Stimulated activated CD8-positive, alpha-beta memory T cell treated with anti-CD3 and anti-CD28 coated beads, Interleukin-7, amount 100 ng/mL, for 24 hours (primary cell): ENCODE measurements at places on chromosomes 2 and 18.
A peak's percentile ranks its signal among the peaks of the same experiment; 100 is the strongest.

DNA sequence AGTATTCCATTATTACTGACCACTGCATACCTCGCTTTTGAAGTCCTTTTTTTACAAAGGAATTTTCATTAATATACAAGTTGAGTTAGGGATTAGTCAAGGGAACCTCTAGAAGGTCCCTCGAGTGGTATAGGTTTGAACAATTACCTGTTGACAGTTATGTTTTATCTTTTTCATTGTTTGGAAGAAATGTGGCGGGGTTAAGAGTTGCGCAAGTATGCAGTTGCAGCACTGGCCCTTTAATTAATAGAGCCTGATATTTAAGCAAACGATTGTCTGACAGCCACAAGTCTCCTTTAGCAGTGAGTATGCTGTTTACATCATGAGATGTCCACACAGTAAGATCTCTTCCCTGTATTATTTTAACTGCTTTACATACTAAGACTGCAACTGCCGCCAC, 24.3 kb downstream of the KYNU start:
- DNase-seq = no peak

GRCh38 chr2:190655113-190655512, 6.2 kb downstream of the NAB1 start:
- no peak for DNase-seq

- no peak for DNase-seq
Observed at GRCh38 chr18:35634323-35634722, 52.8 kb downstream of the GALNT1 start.

DNA sequence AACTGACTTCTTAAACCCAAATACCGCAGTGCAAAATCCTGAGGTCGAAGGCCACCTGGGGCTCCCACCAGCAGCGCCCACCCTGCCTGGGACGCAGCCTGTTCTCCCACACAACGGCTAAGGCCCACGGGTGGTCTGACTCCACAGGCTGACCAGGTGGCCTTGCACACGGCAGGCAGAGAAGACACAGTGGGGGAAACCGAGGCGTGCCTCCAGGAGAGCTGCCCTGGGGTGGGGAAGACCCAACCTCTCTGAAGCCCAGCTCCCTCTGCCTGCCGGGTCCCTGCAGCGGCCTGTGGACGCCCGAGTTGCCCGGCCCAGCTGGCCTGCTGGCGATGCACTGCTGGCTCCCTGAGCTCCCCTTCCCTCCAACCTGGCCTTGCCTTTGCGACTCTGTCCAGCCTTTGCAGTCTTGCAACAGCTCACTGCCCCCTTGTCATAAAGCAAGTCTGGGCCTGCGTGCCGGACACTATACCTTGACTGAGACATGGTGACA, 9.7 kb upstream of the SEMA4C start:
- DNase-seq = no peak

- no peak for DNase-seq
Observed at GRCh38 chr18:61474341-61474740, 141.1 kb downstream of the CDH20 start.

DNA sequence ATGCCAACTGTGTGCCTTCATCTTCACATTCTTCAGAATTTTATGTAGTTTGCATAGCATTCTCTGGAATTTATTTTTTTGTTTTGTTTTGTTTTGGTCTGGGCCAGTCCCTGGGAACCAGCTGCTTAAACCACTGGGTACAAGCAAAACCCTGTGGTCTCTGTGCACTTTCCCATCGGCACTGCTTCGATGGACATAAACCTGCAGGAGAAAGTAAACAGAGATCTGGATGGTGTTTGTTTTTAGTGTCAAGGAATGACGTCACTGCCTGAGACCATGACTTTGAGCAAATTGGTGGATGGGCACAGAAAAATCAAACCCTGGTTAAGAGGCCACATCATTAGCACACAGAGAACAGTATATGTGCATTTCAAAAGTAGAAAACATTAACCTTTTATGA, 64.7 kb upstream of the RASGRP3 start:
- DNase-seq = no peak

GRCh38 chr2:65548576-65549256, 116.3 kb upstream of the SPRED2 start:
- DNase-seq = no peak

DNA sequence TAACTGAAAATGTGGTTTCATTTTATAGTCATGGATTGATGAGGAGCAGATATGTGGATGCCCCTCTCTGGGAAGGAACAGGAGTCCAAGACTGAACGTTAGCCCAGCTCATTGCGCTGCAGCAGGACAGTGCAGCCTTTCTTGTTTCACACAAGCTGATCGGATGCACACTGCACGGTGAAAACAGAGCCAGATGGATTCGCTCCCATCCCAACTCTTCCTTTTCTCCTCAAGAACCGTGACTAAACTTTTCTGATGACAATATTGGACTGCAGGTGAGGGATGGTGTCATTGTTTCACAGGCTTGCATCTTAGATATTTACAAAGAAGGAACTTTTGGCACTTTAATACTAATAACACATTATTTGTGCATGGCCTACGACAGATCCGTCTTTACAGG, 33.8 kb upstream of the COPS8 start:
- no peak for DNase-seq

- DNase-seq = no peak
Observed at GRCh38 chr18:9851511-9851910, 34.3 kb upstream of the TXNDC2 start.

- DNase-seq = no peak
Observed at GRCh38 chr2:174161490-174161889, 86.8 kb downstream of the OLA1 start.

GRCh38 chr2:151354807-151355206, 2.6 kb upstream of the TNFAIP6 start:
- no peak for DNase-seq

GRCh38 chr2:24881158-24881557, 38.9 kb downstream of the ADCY3 start:
- no peak for DNase-seq

GRCh38 chr2:234542742-234543141, 45.9 kb upstream of the ARL4C start:
- no peak for DNase-seq

- DNase-seq = no peak
Observed at GRCh38 chr2:140286377-140286776, 1506.2 kb upstream of the NXPH2 start.

GRCh38 chr2:181886192-181886591, 5.3 kb upstream of the ITPRID2 start:
- no peak for DNase-seq

DNA sequence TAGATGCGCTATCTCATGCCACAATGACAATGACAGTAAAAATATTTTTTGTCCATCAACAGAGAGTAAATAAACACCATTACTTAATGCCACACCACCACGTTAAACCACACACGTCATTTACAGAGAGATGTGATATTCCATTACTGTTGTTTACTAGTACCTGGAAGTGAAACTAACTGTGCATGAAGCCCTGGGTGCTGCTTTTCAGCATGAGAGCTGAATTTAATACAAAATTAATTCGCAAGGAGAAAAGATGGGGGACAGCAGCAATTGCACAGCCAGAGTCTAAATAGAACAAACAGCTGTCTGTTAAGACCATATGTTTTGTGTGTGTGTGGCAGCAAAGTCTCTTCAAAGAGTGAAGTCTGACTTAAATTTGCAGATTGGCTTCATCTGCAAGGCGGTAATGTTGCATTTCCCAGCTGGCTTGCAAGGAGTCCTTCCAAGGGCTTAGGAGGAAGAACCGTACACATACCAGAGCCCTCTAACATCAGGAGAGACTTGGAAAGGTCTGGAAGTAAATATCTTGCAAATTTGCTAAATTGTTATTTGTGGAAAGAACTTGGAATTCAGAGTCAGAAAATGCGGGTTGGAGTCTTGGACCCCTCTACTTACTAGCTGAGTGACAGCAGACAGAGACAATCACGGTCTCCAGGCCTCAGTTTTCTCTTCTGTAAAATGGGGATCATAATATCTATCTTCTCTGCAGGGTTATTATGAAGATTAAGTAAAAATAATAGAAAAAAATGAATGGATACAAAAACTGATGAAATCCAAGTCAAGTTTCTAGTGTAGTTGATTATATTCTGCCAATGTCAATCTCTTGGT, 127.6 kb downstream of the ALPK2 start:
- no peak for DNase-seq

- no peak for DNase-seq
Observed at GRCh38 chr2:53498210-53498609, 269.4 kb upstream of the CHAC2 start.

GRCh38 chr18:58042826-58043490, 1.1 kb upstream of the NEDD4L start:
- no peak for DNase-seq

DNA sequence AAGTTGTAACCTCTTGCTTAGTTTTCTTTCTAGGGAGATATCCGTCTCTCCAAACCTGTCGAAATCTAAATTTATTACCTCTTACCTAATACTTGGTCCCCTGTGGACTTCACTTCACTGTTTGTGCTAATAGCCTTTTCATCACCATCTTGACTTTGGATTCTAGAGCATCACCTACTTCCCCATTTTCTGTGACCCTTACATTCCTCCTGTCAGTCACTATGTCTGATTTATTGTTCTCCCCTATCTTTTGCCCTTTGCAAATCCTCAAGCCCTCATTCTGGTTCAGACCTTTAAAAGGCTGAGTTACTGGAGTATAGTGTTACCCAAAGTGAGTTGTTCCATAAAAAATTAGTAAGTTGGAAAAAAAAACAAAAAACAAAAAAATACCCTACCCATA, 7.5 kb downstream of the MYO1B start:
- DNase-seq = no peak

DNA sequence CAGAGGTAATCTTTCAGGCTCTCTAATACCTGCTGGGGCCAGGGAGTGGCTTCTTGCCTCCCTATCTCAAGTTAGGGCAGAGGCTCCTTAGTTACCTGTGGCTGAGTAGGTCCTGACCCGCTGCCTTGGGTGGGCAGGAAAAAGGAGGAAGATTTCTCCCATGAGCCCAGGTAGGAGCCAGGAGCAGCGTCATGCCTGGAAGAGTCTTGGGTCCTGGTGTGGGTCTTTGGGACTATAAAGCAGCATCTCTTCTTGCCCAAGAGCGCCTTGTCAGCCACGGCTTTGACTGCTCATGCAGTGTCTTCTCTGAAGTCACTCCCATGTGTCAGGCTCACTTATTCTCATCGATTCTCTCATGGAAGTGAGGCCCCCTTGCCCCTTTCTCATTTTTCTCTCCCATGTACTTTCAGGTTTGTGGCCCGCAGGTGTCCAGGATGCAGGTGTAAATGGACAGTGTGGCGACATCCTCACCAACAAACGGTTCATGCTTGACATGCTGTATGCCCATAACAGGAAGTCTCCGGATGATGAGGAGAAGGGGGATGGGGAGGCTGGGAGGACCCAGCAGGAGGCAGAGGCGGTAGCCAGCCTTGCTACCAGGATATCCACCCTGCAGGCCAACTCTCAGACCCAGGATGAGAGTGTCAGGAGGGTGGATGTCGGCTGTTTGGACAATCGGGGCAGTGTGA, 111.2 kb downstream of the TPGS2 start:
- DNase-seq = no peak

- no peak for DNase-seq
Observed at GRCh38 chr2:199378948-199379650, 78.6 kb downstream of the SATB2 start.

DNA sequence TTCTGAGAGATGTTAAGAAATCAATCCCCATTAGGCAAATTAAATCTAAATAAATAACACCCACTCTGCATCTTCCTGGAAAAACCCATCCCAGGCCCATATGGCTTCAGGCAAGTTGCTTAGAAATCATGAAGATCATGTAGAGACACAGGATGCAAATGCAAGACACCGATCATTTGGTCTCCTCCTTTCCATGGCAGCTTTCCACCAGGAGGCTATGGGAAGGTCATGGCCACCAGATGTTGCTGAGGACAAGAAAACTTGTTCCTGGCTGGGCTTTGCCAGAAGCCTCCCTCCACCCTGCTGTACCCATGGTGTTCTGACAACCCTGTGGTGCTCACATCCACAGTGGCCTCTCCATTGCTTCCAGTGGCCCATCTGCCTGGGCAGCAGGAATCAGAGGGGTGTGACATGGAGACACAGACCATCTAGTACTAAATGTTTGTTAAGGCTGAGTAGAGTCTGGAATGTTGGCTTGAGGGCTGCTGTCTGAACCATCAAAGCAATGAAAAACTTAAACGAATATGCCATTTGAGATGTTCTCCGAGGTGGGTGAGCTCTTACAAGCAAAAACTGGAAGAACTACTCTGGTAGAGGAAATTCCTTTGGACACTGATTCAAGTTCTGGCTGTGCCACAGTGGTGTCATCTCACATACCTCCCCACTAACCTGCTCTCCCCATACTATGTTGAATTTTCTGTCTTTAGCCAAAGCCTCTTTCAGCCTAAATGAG, 293.2 kb downstream of the TNS1 start:
- no peak for DNase-seq

GRCh38 chr2:236167297-236168109, 683 bp downstream of the GBX2 start:
- no peak for DNase-seq

DNA sequence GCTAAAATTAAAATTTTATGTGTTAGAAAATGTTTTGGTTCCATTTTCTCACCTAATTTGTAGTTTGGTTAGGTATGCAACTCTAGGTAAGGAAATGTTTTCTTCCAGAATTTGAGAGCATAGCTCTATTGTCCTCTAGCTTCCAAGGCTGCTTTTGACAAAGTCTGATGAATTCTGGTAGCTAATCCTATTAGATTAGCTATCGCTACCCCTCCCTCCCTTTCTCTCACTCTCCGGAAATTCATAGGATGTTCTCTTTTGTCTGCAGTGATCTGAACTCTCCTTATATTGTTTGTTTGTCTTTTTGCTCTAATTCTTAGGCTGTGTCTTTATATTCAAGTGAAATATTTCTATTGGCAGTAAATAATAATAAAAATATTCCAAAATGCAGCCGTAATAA, 382.9 kb downstream of the DCC start:
- DNase-seq = no peak

- DNase-seq = peak; percentile 25
Observed at GRCh38 chr2:20868377-20868776, 45.5 kb upstream of the LDAH start.

GRCh38 chr2:131154071-131154531, 49.0 kb downstream of the PLEKHB2 start:
- DNase-seq = peak; percentile 55

DNA sequence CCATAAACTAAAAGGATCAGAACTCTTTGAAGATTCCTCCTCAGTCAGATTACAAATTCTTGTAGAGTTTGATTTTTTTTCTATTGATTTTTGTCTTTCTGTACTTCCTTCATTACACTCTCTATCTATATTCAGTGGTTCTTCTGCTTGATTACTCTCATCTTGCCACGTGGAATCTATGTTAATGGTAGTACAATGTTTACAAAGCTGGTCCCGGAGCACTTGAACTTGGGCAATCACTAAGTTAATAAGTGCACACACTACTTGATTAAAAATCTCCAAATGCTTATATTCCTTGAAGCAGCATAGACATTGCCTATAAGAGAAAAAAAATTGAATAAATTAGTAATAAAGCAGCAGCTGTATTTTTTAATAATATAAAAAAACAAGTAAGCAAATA, 65.1 kb downstream of the USP34 start:
- DNase-seq = no peak

DNA sequence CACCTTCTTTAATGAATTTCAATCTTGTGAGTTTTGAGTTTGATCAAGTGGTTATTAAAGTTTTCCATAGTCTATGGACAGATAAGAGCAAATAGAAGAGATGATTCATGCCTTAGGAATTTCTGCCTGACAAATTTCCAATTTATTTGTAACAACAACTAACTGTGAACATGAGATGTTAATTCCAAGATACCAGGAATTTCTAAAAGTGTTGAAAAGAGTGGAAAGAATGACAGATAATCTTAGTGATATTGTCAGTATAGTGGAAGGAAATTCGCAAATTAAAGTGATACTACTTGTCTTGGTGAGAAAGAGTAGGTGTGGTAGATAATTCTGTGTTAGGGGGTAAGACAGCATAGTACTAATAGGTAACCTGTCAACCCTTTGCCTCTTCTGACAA, 82.4 kb downstream of the AGPS start:
- no peak for DNase-seq
